ENCODE measurements at places on chromosomes 16 and 17.
A peak's percentile ranks its signal among the peaks of the same experiment; 100 is the strongest.

DNA sequence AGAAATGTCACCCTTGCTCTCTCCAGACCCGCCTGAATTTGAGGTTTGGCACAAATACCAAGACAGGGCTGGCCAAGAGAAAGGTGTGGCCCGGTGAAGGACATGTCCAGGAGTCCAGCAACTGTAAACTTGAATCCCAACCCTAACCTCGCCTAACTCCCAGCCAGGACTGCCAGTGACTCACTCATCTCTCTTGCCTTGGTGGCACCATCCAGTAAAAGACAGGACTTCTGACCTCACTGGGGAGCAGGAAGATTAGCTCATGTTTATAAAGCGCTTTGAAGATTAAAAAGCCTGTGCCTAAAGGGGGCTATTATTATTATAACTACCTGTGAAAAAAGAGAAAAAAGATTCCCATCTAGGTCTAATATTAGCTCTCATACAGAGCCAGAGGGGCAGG is 335.3 kb downstream of the SOX9 start:
- DNase-seq: peak; percentile 77

DNA sequence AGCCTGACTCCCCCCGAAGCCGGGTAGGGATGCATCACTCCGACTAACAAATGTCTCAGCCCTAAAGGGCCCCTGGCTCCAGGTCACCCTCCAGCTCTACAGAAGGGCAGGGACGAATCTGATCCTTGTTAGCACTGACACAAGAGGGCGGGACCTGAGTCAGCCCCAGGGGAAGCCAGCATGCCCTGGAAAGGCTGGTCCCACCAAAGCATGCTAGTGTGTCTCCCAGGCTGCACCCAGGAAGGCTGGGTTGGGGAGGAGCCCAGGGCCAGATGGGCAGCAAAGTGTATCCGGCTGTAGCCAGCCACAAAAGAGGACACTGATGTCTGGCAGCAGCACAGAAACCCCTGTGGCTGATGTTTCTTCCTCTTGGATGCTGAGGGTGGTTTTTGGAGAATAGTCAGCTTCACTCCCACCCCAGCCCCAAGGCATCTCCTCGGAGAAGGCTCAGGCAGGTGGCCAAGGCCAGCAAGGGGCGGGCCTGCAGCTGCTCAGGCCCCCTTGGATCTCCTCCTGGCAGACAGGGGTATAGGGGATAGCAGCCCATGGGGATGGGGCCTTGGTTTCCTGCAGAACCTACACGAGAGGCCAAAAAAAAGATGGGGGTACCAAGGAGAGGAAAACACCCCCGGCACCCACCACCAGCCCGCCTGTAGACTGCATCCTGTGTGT is 11.0 kb downstream of the NATD1 start:
- DNase-seq: peak; percentile 78

DNA sequence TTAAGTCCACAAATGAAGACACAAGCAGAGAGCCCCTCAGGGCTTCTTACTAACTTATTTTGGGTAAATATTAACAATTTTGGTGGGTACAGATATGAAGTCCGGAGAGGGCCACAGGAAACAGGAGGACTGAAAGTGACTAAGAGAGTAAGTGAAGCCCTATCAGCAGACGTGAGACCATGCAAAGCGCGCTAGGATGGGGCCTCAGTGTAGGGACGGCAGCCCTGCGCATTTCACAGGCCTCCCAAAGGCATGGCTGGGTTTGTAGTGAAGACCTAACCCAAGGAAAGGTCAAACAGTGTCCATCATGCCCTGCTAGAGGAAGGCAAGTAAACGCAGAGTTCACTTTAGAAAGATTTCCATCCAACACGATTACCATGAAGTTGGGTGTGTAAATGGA is 60.0 kb upstream of the SREBF1 start:
- DNase-seq: no peak

GRCh38 chr16:4682084-4682591 is 11.2 kb upstream of the NUDT16L1 start:
- no peak for DNase-seq

- DNase-seq: no peak
Observed at GRCh38 chr17:1907216-1907631, 77.4 kb downstream of the RPA1 start.

DNA sequence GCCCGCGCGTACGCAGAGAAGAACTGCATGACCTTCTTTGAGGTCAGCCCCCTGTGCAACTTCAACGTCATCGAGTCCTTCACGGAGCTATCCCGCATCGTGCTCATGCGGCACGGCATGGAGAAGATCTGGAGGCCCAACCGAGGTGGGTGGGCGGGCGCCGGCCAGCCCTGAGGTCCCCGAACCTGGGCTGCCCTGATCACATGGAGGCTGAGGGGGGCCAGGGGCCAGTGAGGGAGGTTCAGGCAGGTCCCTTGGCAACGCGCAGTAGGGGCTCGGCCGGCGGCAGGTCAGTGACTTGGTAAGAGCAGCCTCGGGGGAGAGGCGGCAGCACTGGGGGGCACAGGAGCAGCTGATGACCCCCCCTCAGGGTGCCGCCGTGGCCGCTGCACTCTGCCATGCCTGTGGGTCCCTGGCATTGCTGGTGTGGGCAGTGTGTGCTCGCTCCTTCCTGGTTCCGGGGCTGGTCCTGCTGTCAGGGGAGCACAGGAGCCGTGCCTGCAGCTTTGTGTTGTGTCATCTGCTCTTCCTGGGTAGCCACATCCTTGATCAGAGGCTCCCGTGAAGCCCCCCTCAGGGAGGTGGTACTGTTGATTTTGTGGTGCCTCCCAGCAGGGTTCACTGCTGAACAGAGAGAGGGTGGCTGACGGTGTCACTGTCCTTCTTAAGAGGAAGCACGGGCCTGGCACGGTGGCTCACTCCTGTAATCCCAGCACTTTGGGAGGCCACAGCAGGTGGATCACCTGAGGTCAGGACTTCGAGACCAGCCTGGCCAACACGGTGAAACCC is 4.6 kb upstream of the WFIKKN1 start:
- no peak for DNase-seq

DNA sequence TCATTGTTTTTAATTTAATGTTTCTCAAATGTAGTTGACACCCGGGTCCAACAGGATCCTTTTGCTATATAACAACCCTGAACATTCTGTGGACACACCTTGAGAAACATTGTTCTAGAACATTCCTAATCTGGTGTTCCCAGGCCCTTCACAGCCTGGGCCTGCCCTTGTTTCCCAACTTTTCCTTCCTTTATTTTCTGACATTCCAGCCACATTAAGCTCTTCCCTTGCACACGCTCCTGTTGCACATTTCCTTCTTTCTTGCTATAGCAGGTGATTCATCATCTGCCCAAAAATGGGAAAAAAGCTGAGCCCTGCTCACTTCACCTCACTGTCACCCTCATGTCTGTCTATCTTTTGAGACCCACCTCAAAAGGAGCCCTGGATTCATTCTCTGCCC is 67.9 kb upstream of the MARCHF10 start:
- DNase-seq: peak; percentile 57

Measured in EH (cell line).